Activated CD8-positive, alpha-beta memory T cell treated with anti-CD3 and anti-CD28 coated beads, Interleukin-2, amount 10 ng/mL, durations not matched to agents 7 days and 5 days (primary cell): ENCODE measurements at places on chromosomes 6 and 20. TPM values are rescaled to one million over a fixed set of nuclear protein-coding genes. Genes with fewer than 3 reads are reported as not detected.

GRCh38 chr20:57212534-57213276 is 53.7 kb downstream of the BMP7 start:
- DNase-seq: no peak

GRCh38 chr6:73290435-73290834 is 27.4 kb upstream of the KHDC1 start:
- no peak for DNase-seq

DNA sequence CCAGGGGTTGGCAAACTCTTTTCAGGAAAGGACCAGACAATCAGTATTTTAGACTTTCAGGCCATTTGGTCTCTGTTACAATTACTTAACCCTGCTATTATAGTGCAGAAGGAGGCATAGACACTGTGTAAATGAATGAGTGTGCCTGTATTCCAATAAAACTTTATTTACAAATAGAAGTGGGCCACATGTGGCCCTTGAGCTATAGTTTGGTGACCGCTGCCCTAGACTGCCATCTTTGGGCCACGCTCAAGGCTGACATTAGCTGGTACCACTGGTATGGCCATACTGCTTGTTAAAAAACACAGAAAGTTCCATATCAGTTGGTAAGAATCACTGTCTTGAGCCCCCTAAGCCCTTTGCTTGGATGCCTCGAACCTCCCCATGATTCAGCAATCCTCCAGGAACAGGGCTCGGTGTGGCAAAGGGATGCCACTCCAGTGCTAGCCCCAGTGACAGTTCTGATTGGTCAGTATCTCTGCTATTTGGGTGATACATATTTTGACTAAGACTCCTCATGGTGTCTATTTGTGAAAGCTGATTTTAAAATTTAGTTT is 23.3 kb upstream of the SNRNP48 start:
- DNase-seq: no peak

The TBX18 gene
- total RNA-seq: not detected

GRCh38 chr20:60465993-60466686 is 507.9 kb downstream of the CDH26 start:
- no peak for DNase-seq

- DNase-seq: no peak
These were observed 1.8 kb downstream of the TIAM2 start for GRCh38 chr6:154996841-154997311.

DNA sequence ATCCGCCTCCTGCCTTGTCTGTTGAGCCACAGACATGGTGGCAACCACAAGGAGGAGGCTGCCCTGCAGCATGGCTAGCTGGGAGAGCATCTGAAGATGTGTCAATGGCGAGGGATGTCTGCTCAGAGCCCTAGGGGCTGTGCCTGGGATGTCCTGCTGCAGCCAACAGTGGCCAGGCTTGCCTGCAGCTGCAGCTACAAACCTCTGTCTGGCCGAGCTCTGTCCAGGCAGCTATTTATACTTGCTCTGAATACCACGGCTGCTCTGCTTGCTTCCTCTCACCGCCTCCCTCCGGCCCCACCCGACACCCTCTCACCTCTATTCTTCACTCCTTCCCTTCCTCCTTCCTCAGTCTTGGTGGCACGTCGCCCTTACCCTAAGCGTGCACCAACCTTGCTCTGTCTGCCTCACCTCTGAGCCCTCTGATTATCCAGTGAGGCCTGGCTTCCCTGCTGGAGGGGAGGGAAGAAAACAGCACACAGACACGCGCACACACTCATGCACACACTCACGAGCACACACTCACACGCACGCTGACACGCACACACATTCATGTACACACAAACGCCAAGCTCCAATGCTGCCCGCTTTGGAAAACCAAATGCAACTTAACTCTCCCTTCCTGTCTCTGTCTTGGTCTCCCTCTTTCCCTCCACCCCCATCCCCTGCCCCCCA is at the start of gene ANGPT4:
Gene ANGPT4, minus strand, starts transcription at position 210 of the 675 bp plus-strand sequence. Its CDS starts 120 bp downstream, at position 90.
- no peak for DNase-seq

The CDH4 gene
- 0.02 TPM for total RNA-seq

GRCh38 chr6:117167520-117168271 is 97.7 kb upstream of the VGLL2 start:
- no peak for DNase-seq

The ARFGAP1 gene
- total RNA-seq: 90.2 TPM

- no peak for DNase-seq
These were observed 61.0 kb downstream of the CRYBG1 start for GRCh38 chr6:106421496-106421895.

GRCh38 chr6:43773050-43773979 is 3.3 kb downstream of the VEGFA start:
- DNase-seq: peak; percentile 77

DNA sequence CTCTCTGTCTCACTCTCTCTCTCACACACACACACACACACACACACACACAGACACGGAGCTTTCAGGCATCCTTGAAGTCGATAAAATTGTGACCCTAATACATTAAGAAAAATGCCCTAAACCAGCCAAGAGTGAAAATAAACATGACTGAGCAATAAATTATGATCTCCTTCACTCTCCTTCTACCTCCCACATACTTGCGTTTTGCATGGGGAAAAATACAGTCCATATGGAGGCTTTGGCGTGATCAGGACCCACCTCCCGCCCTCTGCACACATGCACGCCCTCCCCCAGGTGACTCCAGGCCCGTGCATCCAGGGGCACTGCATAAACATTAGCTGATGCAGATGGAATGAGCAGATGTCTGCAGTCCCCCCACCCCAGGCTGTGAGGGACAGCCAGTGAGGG is 114.2 kb upstream of the JARID2 start:
- no peak for DNase-seq

DNA sequence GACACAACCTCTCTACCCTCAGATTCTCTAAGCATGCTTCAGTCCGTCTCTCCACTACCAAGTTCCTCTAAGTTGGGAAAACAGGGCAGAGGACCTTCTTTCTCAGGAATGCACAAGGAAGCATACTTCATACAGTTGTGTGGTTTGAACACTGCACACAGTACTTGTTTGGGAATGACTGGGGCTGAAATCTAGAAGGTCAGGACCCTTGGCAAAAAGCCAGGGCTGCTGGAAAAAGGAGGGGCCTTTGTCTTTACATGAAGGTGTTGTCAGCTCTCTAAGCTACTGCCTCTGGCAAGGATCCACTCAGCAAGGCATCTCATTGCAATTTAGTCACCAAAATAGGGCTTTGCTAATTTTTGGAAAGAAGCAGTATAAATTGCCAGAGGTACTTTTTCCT is 20.7 kb upstream of the HEY2 start:
- DNase-seq: no peak

The NNAT gene
- total RNA-seq: not detected

DNA sequence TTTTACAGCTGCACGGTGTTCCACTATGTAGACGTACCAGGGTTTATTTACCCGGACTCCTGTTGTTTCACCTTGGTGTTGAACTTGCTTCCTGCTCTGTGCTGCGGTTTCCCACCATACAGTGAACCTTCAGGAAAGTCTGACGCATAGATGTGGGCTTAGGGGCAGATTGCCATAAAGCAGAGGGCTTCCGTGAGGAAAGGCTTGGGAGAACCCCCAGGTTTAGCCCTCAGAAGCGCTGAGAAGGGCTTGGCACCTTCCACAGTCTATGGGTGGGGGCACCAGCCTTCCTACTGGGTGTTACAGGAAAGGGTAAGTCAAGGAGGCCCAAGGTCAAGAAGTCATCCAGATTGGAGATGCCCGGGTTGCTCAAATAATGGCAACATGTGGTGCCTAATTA is 19.2 kb upstream of the MRPS18A start:
- DNase-seq: no peak

DNA sequence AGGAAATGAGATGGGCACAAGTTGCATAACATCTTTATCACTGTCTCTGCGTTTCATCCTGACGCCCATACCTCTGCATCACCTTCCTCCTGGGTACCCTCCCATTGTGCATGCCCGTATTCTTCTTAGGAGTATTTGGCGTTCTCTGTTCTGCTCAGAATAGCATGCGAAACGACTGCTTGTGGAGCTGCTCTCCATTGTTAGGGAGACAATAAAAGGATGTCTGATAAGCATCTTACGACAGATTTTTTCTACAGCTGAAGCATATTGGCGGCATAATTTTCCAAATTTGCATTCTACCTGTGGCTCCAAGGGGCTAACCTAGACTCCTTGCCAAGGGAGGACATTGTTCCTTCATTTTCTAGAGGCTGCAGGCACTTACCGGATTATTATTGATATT is 118.6 kb downstream of the EDN1 start:
- no peak for DNase-seq
